Kidney capillary endothelial cell (primary cell): ENCODE measurements at places on chromosomes 6 and 20.

DNA sequence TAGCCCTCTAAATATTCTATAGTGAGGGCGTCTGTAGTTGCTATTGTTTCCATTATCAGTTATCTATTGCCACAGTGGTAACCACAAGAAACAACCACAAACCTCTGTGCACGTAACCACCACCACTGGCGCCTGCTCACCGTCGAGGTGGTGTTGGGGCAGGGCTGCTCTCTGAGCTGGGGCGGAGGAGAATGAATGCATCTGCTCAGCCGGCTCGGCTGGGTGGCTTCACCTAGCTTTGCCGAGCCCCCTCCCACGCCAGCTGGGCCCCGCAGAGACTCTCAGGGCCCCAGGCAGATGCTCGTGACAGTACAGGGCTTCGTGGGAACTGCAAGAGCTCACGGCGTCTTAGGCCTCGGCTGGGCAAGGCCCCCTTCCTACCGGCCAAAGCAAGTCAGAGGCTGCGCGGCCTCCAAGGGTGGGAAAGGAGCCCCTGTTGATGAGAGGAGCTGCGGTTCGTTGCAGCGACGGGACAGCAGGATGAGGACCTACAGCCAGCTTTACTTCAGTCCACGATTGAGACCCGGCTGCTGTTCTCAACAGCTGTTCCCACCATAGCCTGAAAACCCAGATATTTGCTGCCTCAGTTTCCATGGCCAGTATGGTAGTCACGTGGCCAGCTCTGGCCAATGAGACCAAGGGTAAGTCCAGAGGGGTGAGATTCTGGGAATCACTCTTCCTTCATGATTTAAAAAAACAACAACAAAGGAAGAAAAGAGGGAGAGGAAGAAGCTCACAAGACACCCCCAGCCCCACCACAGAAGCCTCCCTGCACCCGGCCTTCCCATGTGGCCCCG, 120.2 kb upstream of the AFDN start:
- DNase-seq = no peak

- DNase-seq = no peak
Measured at GRCh38 chr20:50041246-50041873, 58.6 kb downstream of the SNAI1 start.

DNA sequence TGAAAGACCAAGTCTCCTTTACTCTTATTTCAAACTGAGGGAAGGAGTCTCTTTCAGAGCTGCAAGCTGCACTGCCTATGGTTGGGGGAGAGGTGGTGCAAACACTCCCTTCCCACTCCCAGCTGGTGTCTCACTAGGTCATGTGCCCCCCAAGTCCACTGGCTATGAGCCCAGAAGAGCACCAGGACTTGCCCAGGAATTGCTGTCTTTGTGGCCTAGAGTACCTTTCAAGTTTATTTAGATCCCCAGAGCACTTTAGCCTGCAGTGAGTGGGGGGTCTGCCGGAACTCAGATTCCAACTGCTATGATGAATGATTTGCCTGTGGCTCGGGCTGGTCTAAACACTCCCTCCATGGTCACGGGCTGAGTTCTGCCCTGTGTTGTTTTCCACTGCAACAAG, 192.6 kb upstream of the CITED2 start:
- no peak for DNase-seq

DNA sequence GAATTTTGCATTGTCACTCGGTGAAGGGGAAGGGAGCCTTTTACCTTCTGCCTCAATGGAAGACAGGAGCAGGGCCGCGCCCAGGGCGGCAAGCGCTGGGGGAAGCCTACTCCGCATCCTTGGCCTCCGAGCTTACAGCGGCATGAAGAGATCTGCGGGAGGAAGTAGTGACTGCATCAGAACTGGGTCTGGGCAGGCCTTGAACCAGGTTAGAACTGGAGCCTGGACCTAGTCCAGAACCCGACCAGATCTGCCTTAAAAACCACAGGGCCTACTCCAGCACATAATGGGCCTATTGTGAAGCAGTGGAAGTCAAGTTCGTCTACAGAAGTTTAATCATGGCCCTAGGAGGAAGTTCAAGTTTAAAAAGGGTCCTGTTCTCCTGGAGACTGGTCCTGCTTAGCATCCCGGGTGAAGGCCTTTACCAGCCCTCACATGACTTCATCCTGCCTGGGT, 3.1 kb downstream of the COL12A1 start:
- DNase-seq = no peak

DNA sequence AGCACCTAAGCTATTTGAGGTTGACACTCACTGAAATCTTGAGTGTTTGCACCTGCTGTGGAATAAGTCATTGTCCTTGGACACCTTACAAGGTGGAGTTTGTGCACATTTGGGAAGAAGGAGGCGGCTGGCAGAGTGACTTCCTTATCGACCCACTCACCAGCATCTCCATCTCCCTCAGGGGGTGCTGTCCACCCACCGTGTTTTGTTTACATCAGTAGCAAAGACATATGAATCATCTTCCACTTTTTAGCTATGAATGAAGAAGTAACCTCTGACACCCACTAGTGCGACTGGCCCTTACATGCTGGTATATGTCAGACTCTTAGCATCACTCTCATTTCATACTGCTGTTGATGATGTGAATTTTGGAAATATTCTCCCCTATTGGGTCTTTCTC, 119.5 kb upstream of the SGK1 start:
- DNase-seq = peak; percentile 57

- no peak for DNase-seq
Measured at GRCh38 chr6:140931581-140931980, 1201.1 kb upstream of the GJE1 start.

- DNase-seq = no peak
Measured at GRCh38 chr6:40968620-40969164, 70.3 kb downstream of the UNC5CL start.

- no peak for DNase-seq
Measured at GRCh38 chr6:85185977-85186376, 263.9 kb upstream of the NT5E start.

DNA sequence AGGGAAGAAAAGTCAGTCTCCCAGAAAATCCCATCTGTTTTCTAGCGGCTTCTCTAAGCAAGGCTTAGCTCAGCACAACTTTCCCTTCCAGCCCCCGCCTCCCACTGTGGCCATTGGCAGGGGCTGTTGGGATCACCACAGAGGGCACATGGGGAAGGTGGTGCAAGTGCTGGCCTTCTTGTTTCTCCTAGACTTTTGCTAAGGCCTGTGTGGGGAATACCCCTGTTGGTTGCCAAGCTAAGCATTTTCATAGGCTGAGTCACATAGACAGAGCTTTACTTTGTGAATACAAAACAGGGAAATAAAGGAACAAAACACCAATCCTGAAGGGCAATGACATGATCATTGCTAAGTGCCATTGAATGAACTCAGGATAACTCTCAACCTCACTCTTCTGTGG, 32.4 kb upstream of the TIAM2 start:
- no peak for DNase-seq

DNA sequence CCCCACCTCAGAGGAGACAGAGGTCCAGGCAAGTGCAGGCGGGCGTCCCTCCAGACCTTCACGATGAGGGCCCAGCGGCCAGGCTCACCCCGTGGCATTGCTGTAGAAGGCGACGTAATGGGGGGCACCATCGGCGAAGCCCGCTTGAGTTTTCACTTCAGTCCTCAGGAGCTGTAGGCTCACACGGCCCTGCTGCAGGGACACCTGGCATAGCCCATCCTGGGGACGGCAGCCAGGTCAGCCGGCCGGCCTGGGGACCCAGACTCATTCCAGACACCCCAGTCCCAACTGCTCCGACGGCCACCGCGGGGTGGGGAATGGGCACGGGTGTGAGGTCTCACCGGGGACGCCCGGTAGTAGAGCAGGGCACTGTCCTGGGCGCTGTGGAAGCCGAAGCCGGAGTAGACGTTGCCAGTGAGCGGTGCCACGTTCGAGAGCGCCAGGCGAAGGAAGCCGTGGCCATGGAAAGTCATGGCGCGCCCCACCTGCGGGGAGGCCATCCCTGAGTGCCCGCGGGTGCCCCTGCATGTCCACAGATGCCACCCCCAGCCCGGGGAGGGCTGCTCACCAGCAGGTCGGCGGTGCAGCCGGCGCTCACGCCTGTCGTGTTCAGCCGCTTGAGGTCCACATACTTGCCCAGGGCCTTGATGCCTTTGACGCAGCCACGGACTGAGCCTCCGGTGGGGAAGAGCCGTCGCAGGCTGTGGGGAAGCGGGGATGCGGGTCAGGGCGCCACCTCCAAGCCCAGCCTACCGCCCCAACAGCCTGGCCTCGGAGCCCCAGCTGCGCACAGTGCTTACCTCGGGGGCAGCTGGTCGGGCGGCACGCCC, 9.2 kb downstream of the ADRM1 start:
- no peak for DNase-seq

DNA sequence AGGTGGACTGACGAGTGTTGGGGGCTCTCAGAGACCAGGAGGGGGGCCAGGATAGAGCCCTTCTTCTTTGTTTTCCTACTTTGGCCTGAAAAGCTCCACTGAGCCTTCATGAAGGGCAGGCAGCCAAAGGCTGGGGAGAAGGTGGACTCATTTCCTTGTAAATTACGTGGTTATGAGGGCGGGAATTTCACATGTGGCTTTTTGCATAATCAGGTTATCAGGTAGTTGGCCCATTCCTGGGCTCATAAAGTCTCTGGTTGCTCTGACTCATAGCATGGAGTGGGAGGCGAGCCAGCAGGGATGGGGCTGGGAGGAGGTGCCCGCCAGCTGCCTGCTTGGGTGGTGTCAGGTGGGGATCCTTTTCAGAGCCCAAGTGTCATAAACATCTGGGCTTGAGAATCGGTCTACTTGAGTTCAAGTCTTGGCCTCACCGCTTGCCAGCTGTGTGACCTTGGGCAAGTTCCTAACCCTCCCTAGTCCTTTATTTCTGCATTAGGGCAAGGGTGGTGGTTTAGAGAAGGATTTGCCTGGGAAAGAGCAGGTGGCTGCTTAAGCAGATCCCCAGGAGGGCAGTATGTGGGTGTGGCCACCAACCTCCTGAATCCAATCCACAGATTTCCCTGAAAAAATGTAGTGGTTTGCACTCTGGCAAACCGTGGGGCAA, 26.5 kb upstream of the RNF24 start:
- DNase-seq = no peak

DNA sequence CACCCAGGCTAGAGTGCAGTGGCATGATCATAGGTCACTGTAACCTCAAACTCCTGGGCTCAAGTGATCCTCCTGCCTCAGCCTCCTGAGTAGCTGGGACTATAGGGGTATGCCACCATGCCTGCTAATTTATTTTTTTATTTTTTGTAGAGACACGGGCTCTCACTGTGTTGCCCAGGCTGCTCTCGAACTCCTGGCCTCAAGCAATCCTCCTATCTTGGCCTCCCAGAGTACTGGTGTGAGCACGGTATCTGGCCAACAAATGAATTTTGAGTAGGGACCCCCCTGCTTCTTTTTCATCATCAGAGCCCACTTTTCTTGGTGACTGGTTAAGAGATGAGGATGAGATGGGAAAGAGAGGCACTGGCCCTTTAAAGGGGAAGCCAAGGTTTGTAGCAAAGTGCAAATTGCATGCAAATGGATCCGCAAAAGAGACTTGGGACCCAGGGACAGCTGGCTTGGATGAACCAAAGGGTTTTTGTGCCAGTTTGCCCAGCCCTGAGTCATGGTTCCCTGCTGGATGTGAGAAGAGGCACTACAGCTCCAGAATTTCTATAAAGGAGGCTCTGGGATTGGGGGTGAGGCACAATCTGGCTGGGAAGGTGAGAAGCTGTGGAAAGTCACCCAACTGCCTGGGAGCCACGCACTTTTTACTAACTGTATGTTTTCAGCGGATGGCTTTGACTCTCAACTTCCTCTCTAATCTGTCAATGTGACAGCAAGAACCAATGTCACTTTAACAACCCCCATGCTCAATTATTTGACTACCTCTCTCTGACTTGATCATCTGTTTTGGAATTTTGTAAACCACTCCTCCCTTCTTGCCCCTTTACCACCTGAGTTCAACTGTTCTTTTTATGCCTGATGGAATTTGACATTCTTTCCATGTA, 58.7 kb upstream of the RNF24 start:
- no peak for DNase-seq

GRCh38 chr6:4790158-4790899, 14.1 kb downstream of the CDYL start:
- DNase-seq = no peak
